ENCODE measurements at places on chromosomes 12 and 14.

DNA sequence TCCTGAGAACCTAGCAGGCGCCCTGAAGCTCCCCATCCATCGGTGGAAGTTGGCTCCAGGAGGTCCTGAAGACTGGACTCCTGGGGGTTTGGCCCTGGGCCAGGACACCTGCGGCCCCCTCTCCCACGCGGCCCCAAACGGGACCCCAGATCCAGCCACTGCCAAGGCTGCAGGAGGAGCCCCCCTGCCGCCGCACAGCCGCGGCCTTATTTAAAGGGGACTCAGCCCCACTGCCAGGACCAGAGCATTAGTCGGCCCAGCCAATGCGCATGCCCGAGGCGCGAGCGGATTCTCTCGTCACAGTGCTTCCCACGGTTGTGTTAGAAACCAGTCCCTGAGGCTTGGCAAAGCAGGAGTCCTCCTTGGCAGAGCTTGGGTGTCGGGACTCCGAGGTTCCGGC, 775.2 kb upstream of the ALG10B start:
- no peak for DNase-seq

DNA sequence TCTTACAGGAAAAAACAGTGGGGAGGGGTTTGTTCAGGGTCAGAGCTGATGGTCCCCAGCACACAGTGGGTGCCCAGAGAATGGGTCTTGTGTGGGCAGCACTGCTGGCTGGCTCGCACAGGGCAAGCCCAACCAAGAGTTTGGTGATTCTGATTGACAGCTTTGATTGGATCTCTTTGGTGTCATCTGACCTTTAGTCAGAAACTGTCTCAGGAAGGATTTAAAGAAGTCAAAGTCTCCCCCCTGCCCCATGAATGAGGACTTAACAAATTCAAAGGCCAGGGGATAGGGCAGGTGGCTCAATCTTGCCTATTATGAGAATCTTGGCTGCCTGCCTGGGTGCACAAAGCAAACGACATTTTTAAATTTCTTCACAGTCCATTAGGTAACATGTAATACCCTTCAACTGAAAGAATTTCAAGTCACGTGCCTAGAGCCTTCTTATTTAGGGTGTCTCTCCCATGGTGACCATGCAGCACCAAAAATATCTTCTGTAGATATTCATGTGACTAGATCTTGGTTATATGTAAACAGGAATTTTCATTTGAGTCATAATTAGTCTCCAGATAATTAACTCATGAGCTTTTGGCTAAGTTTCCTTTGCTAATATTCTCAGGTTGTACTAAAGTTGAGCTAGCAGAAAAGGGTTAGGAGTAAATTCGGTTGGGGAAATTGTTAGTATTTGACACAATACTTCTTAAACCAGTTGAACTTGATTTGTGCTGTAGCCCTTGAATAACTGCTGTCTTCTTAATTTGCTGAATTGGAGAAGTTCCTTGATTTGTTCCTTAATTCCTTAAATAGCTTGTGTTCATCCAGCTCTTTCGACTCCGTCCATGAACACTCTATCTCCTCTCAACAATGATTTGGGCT, 54.5 kb upstream of the HECTD1 start:
- DNase-seq = no peak

GRCh38 chr12:100499416-100499815, 25.8 kb downstream of the NR1H4 start:
- no peak for DNase-seq

- DNase-seq = no peak
These were observed 94.3 kb downstream of the LRRC74A start for GRCh38 chr14:76920331-76921087.

DNA sequence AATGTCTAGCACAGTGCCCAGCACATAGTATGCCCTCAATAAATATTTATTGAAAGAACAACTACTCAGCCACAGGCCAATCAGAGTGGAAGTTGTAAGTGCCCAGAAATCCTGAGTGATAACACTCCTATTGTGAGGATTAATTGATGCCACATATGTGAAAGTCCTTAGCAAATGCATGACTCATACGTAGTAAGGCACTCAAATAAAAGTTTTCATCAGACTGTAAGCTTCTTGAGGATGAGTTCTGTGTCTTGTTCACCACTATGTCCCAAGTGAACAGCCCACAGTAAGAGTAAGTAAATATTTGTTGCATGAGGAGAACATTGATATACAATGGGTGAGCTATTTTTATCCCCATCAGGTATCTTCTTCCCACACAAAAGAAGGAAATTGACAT, 24.7 kb upstream of the ANO6 start:
- no peak for DNase-seq

GRCh38 chr14:99472937-99473336, 7.7 kb downstream of the SETD3 start:
- DNase-seq = no peak

GRCh38 chr12:71014180-71014785, 93.7 kb upstream of the PTPRR start:
- no peak for DNase-seq

DNA sequence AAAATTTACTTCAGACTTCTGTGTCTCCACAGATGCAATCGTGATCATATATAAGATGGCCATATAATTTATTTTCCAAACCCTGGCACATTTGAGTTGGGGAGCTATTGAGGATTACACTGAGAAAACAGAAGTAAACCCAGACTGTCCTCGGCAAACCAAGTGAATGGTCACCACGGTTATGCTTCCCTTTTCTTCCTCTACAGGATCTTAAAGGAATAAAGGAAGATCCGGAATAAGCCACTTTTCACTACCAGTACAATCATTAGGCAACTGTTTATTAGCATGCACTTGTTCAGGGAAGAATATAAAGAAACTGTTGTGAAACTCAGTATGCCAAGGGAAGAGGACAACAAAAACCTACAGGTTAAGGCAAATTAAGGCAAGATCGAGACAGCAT, 27.6 kb downstream of the SBNO1 start:
- no peak for DNase-seq
